Glutamatergic neuron (in vitro differentiated cells): ENCODE measurements at places on chromosomes 12 and 14.
A peak's percentile ranks its signal among the peaks of the same experiment; 100 is the strongest.

DNA sequence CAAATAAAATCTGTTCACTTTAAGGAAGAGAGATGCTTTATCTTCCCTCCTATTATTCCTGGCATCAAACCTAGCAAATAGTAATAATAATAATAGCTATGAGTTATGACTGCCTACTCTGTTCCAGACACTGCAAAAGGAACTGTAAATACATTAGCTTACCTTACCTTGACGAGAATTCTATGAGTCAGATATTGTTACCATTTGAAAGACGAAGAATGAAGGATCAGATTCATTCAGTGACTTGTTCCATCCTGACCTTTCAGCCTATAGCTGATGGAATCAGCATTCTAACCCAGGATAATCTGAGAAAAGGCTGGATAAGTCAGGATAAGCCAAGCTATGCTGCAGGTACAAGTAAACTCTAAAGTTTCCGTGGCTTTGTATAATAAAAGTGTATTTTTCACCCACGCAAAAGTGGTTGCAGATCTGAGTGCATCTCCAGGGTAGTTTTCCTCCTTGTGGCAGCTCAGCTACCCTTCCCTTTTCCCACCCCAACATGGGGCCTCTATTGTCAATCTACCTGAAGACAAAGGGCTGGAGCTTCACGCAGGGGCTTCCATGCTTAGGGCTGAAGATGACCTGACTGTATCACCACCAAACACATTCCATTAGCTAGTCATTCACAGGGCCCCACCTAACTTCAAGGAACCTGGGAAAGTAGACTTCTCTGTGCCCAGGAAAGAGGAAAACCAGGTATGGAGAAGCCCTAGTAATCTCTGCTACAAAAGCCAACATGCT, 57.2 kb upstream of the CCND2 start:
- no peak for DNase-seq

- no peak for DNase-seq
Observed at GRCh38 chr12:89481213-89481914, 43.2 kb downstream of the GALNT4 start.

DNA sequence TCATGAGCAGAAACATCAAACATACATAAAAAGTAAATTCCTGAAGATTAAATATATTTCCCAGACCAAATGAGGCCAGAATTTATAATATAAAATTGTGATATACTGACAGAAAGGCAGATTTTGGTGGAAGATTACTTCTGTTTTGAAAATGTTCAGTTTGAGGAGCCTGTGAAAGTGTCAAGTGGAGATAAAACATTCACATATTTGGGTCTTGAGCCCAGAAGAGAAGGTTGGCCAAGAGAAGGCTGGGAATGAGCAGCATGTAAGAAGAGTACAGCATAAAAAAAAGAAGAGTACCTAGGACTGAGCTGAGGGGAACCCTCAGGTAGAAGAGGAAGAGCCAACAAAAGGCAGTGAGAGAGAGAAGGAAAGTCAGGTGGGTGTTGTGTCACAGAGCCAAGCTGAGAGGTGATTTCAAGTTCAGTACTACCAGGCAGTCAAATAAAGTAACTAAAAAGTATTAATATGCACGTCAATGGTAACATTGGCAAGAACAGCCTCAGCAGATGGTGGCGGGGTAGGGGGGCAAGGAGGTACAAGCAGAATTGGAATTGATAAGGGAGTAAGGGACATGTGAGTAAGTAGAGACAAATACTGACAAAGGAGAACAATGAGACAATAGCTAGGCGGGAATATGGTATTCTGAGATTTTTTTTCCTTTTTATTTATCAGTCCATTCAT, 120.7 kb upstream of the TTC7B start:
- no peak for DNase-seq

DNA sequence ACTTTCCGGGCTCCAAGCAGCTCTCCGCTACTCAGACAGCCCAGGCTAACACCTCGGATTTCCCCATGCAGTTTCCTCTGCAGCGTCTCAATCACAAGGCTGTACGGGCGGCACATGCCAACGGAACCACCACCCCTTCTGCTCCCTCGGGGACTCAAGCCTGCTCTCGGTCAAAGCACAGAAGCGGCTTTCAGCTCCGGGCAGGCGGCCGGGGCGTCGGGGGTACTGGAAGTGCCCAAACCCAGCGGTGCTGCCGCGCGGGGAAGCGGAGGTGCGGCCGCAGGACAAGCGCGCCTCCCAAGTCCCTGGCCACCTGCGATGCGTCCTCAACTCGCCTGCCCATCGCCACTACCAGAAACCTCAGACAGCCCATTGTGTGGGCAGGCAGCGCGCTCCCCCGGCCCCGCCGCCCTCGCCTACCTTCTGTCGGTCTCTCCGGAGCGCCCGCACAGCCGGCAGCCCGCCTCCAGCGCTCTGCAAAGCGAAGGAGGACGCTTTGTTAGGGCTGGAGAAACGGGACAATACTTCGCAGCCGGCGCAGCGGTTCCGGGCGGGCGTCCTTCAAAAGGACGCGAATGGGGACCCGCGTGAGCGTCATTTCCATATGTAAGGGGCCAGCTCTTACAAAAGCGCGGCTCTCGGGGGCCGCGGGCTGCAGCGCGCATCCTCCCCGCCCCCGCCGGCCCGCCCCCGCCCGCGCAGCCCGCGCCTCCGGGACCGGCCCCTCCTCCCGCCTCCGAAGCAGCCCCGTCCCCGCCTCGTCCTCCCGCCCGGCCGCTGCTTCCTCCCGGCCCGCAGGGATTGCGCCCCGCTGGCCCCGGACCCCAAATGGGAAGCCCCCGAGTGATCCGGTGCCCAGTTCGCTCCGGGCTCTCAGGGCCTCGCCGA, 674 bp downstream of the NIN start:
- peak; percentile 72 for DNase-seq

DNA sequence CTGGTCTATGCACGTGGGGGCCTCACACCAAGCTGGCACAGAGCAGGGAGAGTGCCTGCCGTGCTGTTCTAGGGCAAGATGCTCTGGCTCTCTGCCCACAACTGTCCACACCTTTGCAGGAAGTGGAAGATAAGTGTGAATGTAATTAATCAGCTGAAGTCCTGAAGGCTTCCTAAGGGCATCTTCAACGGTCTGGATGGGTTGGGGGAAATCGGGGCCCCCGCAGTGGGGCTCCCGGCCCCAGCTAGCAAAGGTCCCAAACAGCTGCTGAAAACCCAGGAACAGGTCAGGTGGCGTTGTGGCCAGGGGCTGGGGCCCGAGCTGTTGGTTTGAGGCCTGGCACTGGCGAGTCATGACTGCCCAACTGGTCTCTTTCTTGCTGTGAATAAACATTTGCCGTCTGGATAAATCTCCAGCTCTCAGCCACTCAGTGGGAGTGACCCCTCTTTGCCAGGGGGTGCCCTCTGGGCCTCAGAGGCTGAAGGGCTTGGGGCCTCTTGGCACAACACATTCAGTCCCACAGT, 6.7 kb upstream of the SLC25A29 start:
- DNase-seq: peak; percentile 13
